ENCODE measurements at places on chromosomes 11 and 22.
A peak's percentile ranks its signal among the peaks of the same experiment; 100 is the strongest.

- no peak for DNase-seq
Observed at GRCh38 chr11:102695201-102695600, 10.4 kb downstream of the MMP27 start.

- DNase-seq, result no peak
Observed at GRCh38 chr11:115067900-115068530, 389.7 kb downstream of the NXPE2 start.

GRCh38 chr22:46192210-46192993, 42.1 kb downstream of the PPARA start:
- DNase-seq, result no peak

DNA sequence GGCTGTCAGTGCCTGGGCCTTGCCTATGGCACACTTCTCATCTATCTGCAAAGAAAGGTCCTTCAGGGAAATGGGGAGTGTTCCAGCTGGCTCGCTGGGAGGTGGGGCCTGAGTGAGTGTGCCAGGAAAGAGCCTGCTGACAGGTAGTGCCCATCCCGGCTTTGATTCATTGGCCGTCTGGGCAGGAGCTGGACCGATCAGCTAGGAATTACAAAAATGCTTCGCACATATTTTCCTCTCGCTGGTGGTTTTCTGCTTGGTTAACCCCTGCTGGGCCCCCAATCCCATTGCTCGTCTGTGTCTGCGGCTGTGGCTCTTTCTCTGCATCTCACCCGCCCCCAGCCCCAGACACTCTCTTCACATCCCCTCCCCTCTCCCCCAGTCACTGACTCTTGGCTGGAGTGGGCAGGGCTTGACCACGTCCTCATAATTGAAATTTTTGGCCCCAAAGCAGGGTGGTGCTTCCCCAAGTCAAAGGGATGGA, 10.8 kb downstream of the LIF start:
- no peak for DNase-seq

GRCh38 chr11:60951606-60951903, 421 bp downstream of the SLC15A3 start:
- DNase-seq, result no peak

DNA sequence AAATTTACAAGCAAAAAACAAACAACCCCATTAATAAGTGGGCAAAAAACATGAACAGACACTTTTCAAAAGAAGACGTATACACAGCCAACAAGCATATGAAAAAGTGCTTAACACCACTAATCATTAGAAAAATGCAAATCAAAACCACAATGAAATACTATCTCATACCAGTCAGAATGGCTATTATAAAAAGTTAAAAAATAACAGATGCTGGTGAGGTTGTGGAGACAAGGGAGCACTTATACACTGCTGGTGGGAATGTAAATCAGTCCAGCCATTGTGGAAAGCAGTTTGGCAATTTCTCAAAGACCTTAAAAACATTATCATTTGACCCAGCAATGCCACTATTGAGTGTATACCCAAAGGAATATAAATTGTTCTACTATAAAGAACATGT, 72.3 kb downstream of the BBOX1 start:
- DNase-seq, result no peak

DNA sequence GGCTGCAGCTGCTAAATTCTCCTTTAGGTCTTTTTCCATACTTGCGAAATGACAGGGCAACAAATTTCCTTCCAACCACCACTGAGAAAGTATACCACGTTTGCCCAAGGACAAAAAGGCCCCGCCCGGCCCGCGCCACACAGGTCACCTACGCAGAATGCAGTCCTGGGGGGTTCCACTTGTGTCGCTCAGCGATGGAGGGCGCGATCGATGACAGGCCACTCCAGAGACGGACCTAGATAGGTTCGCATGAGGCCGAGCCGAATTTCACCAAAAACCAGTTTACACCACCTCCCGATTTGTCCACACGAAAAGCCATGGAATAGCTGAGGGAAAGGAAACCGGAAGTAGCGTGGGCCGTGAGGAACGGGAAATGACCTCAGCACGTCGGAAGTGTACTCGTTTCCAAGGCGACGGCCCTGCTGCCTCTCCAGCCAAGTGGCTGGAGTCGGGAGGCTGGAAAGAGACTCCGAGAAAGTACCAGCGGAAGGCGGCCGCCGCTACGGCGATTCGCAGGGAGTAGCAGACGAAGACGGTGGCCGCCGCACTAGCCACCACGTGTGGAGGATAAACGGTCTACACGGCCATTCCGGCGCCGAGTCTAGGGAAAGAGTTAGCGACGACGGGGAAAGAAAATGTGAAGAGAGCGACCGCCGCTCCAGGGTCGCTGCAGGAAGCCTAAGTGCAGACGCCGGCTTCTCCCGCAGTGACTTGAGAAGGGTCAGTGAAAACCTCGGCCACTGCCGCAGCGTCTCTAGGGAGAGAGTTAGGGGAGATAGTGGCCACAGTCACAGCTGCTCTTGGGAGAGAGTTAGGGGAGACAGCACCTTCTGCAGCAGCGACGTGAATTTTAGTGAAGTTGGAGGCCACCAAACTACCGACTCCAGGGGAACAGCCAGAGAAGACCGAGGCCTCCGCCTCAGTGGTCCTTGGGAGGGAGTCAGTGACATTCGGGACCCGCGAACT, at the start of gene ANKRD42:
Gene ANKRD42 (plus strand): TSS at position 398 of the 966 bp plus-strand sequence. CDS start 959 bp downstream, outside the sequence.
- peak; percentile 89 for DNase-seq

DNA sequence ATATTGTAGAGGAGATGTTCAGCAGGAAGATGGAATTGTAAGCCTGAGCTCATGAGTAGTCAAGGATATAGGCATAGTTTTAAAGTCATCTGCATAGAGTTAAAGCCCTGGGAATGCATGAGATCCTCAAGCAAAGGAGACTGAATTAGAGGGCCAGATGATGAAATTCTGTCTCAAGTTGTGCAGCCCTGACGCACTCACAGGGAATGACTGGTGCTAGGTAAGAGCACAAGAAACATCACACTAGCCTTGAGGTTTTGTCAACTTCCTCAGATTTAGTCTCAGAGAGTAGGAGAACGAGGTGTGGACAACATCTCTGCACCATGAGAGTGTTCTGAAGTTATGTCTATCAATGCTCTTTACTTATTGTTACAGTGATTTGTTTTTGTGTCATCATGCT, 5.8 kb downstream of the RAB38 start:
- no peak for DNase-seq

DNA sequence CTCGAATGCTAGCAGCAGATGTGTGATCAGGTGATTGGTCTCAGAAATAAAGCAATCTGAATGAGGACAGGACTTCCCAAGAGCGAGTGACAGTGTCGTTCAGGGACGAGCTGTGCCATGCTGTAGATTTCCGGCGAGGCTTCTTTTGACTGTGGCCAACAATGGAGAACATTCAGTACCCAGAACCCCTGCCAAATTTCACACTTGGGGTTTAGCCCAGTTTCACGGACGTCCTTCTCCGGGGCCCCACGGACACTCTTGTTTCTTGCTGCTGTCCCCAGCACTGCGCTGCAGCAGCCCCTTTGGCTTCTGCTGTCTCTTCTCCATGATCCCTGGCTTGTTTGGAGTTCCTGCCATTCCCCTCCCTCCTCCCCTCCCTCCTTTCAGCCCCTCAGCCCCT, 115.1 kb upstream of the GRAMD1B start:
- DNase-seq, result no peak

DNA sequence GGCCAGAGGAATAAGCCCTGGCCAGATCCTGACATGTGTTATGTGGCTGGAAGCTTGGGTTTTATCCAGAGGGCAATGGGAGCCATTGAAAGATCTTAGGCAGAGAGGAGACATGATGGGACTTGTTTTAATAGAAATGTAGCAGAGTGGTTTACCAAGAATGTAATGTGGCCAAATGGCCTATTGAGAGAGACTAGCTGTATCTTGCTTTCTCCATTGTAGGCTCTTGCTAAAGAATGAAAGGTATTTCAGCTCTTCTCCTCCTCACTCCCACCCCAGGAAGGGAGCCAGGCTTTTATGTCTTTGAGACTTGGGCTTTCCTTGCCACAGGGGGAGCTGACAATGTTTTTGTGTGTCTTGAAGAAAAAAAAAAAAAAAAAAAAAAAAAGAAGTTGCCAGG, 82.3 kb downstream of the TRIM29 start:
- DNase-seq, result no peak

- DNase-seq, result no peak
Observed at GRCh38 chr11:36156817-36157519, 132.3 kb downstream of the COMMD9 start.

DNA sequence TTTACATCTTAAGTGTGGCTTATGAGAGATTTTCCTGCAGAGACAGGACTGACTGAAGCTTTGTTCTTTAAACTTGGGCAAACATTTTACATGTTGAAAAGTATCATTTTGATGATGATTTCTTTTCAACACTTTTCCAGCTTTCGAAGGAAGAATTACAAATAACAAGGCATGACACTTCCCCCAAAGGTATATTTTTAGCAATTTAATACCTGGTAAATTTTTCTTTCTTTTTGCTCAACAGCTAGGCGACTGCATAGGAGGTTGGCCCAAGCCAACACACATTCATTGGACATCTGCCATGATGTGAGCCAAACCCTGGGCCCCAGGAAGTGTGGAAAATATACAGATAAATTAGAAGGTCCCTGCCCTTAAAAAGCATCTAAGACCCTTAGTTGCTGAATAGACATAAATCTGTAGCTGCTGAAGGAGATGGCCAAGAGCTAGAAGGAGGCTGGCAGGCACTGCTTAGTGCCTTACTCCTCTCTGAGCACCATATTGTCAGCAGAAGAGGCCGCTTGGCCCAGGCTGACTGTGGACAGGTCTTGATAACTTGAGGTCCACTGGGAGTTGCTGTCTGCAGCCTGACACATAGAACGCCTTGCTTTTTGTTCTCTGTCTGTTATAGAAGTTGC, 53.3 kb upstream of the CD44 start:
- DNase-seq, result no peak

- no peak for DNase-seq
Observed at GRCh38 chr11:117160826-117161225, 16.7 kb downstream of the PAFAH1B2 start.

DNA sequence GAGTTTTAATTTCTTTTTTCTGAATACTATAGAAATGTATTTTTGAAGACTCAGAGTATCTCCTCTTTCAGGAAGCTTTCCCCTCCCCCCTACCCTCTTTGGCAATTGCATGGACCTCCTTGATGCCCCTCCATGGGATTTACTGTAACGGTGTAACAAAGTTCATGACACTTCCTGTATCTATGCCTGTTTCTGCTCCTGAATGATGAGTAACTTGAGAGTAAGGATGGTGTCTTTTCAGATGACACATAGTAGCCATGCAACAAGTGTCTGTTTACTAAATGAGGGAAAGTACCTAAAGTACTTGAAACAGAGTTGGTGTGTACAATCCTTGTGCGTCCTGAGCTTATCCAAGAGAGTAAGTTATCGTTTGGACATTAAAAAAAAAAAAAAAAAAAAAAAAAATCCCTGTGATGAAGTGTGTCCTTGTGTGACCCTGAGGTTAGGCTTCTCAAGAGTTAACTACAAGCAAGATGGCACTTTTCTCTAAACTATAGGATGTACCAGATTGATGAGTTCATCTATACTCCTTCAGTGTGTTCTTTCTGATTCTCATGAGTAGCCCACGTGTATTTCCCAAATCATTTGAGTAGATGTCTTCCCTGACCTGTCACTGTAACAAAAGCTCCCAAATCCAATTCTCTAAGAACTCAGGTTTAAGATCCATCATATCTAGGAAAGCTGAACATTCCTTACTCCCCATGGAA, 7.4 kb downstream of the ETS1 start:
- DNase-seq, result no peak

- DNase-seq, result no peak
Observed at GRCh38 chr11:36356201-36356600, 60.1 kb downstream of the PRR5L start.

- no peak for DNase-seq
Observed at GRCh38 chr22:35637254-35637653, 11.0 kb upstream of the APOL6 start.

DNA sequence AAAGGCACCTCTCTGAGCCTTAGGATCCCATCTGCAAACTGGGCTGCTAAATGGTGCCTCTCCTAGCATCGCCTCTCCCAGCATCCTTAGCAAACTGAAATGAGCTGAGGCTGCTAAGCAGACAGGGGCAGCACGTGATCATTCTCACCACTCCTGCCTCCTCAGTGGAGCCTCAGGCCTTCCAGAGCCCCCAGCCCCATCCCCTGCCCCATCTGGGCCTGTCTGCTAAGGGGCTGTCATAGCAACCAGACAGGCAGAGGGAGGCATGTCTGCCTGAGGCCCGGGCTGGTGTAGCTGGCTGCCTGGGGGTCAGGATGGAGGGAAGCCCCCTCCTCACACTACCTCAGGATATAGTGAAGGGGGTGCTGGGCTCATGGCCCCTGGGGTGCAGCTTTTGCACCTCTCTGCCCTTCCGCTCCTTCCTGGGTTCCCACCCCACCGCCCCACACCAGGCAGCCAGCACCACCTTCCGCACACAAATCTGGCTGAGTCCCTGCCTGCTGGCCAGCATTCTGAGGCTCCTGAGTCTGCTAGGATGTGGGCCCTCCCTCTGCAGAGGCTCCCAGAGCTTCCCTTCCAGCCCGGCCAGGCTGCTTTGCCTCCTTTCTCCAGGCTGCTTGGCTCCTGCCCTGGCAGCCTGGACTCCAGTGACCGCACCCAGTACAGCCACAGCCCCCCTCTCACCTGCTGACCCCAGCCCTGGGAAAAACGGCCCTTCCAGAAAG, 47.5 kb upstream of the TTLL12 start:
- DNase-seq, result no peak

- no peak for DNase-seq
Observed at GRCh38 chr11:122488892-122489706, 166.4 kb upstream of the UBASH3B start.

DNA sequence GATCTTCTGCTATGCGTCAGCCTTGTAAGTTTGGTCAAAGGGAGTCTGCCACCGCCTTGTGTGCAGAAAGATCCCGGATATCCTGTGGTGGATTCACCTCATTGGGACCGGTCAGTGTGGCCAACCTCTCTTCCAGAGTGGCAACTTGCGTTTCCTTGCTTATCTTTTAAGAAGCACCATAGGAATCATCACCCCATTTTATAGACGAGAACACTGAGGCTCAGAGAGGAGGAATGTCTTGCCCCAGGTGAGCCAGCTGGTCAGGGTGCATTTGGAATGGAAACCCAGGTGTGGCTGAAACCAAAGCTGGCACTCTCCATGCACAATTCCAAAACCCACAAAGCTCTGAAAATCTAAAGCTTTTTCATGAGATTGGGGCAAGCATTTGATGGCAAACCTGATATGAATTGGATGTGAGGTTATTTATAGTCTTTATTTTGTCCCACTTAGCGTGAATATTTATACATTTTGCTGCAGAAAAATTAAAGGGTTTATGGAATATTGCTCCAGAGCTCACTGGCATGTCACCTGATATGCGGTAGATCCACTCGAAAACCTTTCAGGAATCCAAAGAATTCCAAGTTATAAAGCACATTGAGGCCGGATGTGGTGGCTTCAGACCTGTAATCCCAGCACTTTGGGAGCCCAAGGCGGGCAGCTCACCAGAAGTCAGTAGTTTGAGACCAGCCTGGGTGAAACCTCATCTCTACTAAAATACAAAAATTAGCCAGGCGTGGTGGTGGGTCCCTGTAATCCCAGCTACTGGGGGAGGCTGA, 12.1 kb upstream of the EIF3D start:
- no peak for DNase-seq

DNA sequence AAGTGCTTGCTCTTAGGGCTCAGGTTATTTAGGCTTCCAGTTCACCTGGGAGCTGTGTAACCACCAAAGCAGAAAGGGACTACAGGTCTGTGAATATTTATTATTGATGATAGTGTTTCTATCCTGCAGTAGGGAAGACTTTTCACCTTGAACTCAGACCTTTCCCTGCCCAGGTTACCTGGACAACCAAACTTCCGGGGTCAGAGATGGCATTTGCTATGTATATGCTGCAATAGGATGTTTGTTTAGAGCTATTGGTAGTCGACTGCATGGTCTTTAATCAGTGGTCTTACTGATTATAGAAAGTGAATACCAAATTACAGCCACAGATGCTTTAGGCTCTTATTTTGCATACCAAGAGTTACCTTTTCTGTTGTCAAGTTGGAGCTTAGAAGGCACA, 82.6 kb upstream of the MYO18B start:
- DNase-seq, result no peak
